ENCODE measurements at places on chromosomes 4 and X.

- DNase-seq, result no peak
These were observed 399.1 kb downstream of the INPP4B start for GRCh38 chr4:142447009-142447408.

DNA sequence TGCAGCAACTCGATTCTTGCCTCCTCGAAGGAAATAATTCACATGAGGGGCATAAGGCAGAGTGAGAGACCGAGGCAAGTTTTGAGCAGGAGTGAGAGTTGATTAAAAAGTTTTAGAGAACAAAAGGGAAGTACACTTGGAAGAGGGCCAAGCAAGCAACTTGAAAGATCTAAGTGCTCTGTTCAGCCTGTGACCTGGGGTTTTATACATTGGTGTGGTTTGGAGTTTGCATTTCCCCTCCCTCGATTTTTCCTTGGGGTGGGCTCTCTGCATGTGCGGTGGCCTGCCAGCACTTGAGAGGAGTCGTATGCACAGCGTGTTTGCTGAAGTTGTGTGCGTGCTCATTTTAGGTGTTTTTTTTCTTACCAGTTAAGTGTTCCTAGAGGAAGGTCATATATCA, 356.4 kb downstream of the KLHL4 start:
- no peak for DNase-seq

- no peak for DNase-seq
These were observed 171.5 kb upstream of the EDNRA start for GRCh38 chr4:147309434-147309833.

GRCh38 chr4:76459291-76459723, 24.3 kb downstream of the SHROOM3 start:
- DNase-seq, result peak; percentile 96

- DNase-seq, result no peak
These were observed 40.4 kb downstream of the EFHC2 start for GRCh38 chrX:44303119-44303518.

DNA sequence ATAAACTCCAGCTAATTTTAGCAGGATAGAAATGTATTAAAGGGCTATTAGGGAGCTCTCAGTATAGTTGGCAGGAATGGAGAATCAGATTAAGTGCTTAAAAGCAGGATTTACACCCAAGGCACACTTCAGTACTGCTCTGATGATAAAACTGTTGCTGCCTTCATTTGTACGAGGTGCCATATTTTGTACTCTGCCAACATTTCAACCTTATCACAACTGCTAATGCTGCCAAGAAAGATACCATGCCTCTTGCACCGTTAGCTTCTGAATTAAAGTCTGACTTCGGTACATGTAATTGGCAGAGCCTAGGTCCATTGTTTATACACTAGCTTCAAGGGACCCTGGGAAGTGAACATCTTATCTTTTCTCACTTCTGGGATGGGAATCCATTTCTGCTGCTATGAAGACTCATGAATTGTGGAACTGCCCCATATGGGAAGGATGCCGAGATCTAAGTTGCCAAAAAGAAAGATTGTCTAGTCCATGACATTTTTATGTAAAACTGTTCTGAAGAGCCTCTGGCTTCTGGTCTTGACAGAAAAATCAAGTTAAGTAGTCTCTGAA, 624.0 kb upstream of the IGFBP7 start:
- no peak for DNase-seq

DNA sequence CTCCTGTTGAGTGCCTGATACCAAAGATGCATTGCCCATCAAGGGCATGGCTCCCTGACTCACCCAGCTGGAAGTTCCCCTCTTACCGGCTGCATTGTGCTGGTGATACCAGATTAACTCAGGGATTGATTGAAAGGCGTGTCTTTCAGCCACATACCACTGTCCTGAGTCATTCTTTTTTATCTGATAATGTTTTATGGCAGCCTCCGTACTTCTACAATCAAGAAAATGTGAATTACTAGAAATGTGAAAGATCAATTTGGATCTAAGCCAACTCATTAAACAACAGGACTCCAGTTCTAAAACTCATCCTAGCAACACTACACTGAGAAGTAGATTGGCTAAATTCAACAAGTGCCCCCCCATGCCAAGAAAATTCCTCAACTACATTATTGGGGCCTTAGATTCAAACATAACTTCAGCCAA, 40.0 kb downstream of the TXK start:
- peak; percentile 86 for DNase-seq

- DNase-seq, result no peak
These were observed 1.1 kb downstream of the RAB39B start for GRCh38 chrX:155262970-155263754.

DNA sequence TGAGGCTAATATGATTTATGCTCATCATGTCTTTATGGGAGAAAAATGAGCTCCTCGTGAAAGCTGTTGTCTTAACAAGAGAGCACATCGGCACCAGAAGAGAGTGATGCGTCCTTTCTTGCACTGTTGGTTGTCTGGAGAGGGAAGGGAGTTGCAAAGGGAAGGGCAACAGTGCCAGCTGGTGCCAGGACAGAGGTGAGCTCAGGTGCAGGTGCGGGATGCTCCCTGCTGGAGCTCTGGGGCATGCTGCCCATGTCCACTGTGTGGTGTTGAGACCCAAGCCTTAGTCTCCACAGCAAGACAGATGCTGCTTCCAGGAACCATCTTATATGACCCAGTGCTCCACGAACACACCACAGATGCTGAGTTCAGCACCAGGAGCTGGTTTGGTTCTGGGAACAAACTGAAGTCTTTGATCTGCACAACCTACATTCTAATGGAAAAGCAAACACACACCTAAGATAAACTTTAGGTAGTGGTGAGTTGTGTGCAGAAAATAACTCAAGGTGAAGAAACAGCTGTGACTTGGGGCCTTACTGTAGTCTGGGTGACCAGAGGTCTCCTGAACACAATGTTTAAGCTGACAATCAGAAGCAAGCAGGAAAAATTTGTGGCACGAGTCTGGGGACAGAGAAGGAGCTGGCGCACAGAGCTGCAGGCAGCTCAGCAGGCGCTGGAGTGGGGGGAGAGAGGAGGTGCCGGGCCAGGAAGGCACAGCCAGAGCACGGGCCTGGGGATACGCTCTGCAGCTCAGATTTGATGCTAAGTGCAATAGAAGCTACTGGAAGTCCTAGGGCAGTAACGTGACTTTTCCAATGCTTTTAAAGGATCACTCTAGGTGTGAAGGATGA, 73.2 kb downstream of the HAUS3 start:
- DNase-seq, result peak; percentile 43

DNA sequence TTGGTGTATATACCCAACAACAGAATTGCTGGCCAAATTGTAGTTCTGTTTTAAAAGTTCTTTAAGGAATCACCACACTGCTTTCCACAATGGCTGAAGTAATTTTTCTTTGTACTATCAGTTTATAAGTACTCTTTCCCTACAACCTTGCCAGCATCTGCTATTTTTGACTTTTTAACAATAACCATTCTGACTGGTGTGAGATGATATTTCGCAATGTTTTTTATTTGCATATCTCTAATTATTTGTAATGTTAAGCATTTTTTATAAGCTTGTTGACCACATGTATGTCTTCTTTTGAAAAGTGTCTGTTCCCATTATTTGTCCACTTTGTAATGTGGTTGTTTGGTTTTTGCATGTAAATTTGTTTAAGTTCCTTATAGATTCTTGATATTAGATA, 509.9 kb upstream of the POU3F4 start:
- no peak for DNase-seq

DNA sequence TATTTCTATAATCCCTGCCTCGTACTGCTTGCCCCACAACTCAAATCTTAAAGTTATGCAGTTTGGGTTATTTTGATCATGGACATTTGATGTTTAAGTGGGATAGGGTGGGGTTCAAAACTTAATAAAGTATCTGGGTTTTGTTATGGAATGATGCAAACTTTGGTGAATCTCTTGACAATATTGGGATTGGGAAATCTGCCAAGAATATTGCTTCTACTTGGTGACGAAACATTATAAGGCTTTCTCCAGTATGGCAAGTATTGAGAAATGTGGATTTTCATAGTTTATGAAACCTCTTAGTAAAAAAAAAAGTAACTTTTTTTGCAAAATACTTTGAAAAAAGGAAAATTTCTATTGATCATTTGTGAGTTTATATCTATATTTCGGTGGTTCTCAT, 130.8 kb upstream of the SFRP2 start:
- DNase-seq, result no peak

DNA sequence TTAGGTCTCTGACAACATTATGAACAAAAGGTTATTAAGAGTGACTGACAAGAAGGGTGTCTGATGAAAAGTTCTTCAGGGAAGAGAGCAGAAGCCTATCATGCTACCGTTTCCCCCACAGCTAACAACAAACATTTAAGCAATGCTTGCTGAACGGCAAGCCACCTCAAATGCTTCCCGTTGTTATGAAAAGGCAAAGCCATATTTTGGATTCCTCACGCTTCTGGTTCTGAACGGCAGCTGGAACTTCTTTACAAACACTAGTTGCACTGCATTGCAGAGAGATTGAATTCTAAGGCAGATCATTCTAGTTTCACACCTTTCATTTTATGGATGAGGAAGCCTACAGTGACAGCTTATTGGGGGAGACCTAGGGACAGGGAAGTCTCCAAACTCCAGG, 48.6 kb upstream of the NAP1L5 start:
- no peak for DNase-seq

DNA sequence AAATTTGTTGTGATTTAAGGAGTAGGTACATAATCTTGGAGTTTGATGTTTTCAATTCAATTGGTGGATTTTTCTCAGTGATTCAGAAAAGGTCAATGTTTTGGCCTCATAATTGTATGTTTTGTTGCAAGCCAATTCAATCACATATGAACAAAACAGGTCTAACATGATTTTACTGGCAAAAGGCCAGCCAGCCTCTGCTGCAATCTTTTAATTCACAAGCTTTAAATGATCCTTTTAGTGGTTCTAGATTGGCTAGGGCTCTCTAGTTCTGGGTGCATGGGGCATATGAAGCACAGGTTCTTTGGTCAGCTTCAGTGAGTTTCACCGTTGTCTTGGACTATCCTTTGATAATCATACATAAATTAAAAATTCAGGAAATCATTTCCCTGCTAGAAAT, 19.2 kb upstream of the SLC6A14 start:
- DNase-seq, result no peak

DNA sequence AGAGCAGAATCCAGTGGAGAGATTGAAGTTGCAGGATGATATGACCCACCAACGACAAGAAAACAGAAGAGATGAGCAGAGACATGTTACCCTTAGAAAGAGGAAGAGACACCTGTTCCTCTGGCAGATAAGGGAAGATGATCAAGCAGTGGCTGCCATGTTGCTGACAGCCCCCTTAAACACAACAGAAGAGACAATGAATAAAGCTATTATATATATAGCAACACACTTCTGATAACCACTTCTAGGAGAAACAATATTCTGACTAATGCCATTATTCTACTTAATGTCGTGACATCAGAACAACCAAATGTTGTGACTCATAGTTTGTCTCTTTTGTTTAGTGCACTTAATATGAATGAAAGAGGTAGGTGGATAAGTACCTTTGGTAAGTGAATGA, 44.9 kb downstream of the SH3RF1 start:
- peak; percentile 67 for DNase-seq

DNA sequence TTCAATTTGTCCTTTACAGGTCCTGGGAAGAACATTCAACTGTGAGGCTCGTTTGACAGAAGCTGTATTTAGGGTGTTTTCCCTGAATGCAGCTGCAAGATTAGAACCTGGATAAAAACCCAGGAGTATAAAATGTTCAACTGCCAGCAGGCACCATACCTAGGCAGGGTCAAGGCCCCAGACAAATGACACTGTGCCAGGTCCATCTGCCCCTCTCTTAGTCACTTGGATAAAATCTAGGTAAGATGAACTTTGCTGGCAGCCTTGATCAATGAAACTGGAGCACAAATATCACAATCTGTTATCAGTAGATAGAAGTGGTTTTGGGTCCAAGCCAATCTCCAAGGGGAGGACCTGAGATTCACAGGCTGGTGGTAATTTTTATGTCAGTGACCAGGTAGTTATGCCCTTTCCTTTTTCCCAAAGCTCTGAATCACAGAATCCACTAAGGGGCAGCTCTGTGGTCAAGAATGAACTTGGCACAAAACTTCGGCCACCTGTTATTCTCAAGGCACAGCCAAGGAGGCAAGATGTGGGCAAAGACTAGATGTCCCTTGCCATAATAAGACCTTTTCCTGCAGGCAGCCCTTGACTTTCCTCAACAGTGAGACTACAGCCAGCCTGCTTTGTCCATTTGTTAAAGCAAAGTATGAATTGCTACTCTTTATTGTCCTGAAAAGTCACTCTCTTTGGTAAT, 501.0 kb downstream of the PPARGC1A start:
- no peak for DNase-seq

- DNase-seq, result no peak
These were observed 26.3 kb downstream of the FLNA start for GRCh38 chrX:154348114-154348531.

- no peak for DNase-seq
These were observed 111.5 kb downstream of the ASB9 start for GRCh38 chrX:15158350-15158735.

- peak; percentile 61 for DNase-seq
These were observed 1306.6 kb upstream of the PABPC4L start for GRCh38 chr4:135508006-135508714.

GRCh38 chr4:103359900-103360299, 161.8 kb upstream of the CENPE start:
- DNase-seq, result no peak

- DNase-seq, result no peak
These were observed 90.8 kb downstream of the PPP2R2C start for GRCh38 chr4:6381571-6382123.

DNA sequence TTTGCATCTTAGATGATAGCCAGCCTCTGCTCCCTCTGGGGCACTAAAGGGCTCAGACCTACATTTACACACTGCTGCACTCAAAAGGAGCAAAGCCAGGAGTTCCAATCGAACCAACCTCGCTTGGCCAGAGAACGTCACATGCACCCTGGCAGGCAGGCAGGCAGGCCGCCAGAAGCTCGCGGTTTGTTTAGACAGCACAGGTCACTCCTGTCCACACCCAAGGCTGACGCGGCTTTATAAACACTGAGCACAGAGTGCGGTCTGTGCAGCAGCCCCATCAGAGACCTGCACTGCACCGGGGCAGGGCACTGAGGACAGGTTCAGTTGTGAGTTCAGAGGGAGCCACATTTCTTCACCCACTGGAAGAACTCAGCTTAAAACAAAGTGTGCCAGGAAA, 143.9 kb downstream of the BCOR start:
- DNase-seq, result peak; percentile 86
